LNCaP clone FGC (cell line): ENCODE measurements at places on chromosomes 16 and 17.

DNA sequence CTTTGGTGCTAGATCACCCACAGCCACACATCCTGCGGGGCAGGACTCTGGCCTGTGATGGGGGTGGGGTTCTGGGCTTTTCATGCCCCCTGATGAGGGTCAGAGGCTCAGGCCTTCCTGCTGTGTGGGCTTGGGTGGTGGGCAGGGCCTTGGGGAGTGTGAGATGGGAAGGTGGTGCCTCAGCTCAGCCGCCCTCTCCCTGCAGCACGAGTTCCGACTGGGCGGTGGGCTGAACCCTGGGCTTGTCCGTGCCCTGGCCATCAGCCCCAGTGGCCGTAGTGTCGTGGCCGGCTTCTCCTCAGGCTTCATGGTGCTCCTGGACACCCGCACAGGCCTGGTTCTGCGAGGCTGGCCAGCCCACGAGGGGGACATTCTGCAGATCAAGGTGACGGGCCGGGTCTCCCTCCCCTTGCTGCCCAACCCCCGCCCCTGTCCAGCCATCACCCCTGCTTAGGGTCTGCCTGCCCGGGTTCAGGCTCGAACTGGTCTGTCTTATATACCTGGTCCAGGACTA is 6.8 kb upstream of the SERPINF2 start:
- no peak for DNase-seq

DNA sequence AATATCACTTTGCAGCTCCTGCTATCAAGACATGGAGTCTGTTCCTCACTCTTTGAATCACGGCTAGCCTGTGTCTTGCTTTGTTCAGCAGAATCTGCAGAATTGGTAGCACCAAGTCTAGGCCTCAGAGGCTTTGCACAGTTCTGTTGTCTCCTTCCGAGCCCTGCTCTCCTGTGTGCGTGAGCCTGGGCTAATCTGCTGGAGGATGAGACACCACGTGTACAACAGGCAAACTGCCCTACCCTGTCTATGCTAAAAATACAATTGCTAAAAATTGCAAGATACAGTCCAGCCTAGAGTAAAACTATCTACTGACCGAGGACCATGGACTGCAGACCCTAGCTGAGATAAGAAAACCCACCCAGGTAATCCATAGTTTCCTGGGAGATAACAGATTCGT is 484.7 kb downstream of the NPIPA7 start:
- DNase-seq = no peak

GRCh38 chr17:2532146-2532720 is 20.5 kb upstream of the METTL16 start:
- DNase-seq = no peak

GRCh38 chr16:83253521-83253920 is 554.3 kb upstream of the HSBP1 start:
- DNase-seq = no peak
